ENCODE measurements at places on chromosomes 1 and 21.

DNA sequence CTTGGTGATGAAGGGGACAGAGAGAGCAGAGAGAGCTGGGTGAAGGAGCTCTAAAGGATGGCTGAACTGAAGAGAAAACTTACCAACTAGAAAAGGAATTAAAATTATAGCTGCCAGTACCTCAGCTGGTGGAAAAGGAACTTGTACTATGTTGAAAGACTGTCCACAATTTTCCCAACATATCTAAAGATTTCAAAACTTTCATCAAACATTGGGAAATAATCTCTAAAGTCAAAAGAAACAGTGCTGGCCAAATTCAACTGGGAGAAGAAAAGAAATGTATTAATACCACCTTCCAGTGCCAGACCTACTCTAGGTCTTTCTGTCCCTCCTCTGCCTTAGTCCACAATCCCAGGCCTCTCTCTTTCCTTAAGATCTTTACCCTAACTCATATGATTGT, 6.1 kb downstream of the SMG5 start:
- no peak for DNase-seq

- DNase-seq: no peak
These were observed 67.3 kb downstream of the GADD45A start for GRCh38 chr1:67752306-67752705.

- DNase-seq: no peak
These were observed 23.1 kb upstream of the B3GALNT2 start for GRCh38 chr1:235527196-235527814.

DNA sequence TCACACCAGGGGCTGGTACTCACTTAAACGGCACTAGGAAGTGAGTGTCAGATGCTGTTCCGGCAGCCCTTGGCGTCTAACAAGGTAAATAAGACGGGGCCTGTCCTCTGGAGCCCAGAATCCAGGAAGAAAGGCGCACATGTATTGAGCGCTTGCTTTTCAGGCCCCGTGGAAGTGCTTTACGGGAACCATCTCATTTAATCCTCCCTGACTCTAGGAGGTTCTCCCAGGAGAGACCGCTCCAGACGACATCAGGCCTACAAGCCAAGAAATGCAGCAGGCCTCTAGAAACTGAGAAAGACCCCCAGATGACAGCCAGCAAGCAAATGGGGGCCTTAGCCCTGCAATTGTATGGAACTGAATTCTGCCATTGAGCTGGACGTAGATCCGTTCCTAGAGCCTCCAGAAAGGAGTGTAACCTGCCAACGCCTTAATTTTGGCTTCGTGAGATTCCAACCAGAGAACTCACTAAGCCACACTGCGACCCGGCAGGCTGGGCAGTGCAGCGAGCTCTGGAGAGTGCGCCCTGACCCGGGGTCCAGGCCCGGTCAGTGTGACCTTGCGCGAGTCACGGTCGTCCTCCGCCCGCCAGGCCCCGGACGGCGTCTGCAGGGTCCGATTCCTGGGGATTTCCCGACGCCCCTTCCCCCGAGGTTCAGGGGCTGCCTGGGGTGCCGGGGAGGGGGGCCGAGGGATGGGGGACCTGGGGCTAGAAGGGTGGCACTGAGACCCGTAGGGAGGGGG, 532 bp upstream of the MANEAL start:
- DNase-seq: no peak

- DNase-seq: no peak
These were observed 4.6 kb upstream of the MAB21L3 start for GRCh38 chr1:116106646-116107045.

- DNase-seq: no peak
These were observed 1.6 kb upstream of the IFNGR2 start for GRCh38 chr21:33401630-33401992.

GRCh38 chr1:244112636-244113035, 61.6 kb downstream of the ZBTB18 start:
- DNase-seq: no peak

Measured in NCI-H1694 (cell line).